CD4-positive, alpha-beta T cell treated with Interleukin-1 beta for 1 hour (primary cell): ENCODE measurements at places on chromosomes 6 and 20.

DNA sequence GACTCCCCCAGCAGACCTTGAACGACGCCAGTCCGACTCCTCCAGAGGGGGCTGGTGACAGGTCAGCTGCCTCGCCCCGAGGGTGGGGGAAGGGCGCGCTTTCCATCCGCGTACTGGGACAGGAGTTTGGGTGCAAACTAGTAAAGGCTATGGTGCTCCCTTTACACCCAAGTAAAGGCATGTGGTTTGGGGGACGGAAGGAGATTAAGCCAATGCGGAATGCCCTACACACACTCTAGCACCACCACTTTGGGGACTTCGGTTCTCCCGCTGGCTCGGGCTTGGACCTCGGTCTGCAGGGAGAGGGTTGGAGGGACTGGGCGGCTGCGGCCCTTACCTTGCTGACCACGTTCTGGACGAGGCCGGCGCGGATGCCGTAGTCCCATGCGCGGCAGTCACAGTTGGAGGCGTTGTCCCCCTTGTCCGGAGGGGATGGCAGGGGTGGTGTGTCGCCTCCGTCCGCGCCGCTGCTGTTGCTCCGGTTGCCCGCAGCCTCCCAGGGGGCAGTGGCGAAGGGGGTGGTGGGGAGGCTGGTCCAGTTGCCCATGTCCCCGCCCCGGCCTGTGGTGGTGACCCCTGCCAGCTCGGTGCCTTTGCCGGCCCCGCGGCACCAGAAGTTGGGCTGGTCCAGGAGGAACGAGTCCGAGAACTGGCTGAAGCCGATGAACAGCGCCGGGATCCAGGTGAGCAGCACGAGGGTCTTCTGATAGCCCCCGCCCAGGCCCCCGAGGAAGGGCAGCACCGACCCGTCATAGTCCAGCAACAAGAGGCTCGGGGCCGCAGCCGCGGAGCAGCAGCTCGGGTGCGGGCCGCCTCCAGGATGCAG lies 1.1 kb downstream of the SLC22A23 start:
- no peak for DNase-seq

DNA sequence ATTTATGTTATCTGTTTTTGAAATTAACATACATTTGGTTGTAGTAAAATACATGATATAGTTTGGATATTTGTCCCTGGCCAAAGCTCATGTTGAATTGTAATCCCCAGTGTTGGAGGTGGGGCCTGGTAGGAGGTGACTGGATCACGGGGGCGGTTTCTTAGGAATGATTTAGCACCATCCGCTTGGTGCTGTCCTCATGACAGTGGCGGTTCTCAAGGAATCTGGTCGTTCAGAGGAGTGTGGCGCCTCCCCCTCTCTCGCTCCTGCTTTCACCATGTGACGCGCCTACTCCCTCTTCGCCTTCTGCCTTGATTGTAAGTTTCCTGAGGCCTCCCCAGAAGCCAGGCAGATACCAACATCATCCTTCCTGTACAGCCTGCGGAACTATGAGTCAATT lies 29.0 kb downstream of the CTCFL start:
- DNase-seq: no peak

GRCh38 chr20:50758992-50759391 lies 27.6 kb downstream of the PARD6B start:
- DNase-seq: no peak

GRCh38 chr20:24862606-24863005 lies 86.5 kb upstream of the CST7 start:
- DNase-seq: no peak

GRCh38 chr6:87277123-87277522 lies 45.3 kb upstream of the SMIM8 start:
- peak; percentile 6 for DNase-seq

DNA sequence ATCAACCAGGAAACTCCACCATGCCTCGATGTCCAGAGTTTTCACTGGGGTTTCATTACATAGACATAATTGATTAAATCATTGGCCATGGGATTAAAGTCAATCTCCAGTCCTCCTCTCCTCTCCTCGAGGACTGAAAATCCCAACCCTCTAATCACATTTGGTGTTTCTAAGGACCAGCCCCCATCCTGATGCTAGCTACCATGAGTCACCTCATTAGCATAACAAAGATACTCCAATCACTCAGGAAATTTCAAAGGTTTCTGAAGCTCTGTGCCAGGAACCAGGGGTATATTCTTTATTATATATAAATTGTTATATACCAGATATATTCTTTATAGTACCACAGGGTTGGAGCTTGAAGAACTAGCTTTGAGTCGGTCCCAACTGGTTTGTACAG lies 212.9 kb upstream of the PRND start:
- no peak for DNase-seq

DNA sequence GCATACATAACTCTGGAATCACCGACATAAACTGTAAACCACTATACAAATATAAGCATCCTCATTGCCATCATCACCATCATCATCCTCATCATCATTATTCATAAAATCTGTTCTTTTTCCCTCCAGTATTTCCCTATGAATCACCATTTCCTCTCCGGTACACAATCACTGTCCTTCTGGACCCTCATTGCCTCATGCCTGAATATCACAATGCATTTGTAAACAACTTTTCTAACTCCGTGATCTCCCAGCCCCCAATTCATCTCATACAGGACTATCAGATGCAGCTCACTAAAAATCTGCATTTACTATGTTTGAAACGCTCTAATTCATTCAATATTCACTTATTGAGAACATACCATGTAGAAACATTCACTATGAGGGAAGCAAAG lies 339.7 kb downstream of the TBC1D32 start:
- no peak for DNase-seq

DNA sequence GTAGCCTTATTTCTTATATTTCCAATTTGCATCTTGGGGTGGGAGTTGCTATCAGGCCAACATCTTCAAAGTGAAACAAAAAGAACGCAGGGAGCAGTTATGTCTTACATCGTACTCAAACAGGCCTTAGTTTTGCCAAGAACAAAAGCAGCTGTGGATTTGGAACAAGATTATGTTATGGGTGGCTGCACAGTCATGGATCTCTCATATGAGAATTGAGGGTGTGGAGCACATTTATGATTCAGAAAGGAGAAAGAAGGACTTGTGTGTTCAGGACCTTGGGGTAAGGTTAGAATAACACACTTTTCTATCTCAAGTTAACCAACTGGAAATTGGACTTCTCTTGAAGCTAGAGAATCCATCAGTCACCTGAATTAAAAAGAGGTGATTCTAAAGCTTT lies 259.9 kb downstream of the FOXA2 start:
- no peak for DNase-seq

DNA sequence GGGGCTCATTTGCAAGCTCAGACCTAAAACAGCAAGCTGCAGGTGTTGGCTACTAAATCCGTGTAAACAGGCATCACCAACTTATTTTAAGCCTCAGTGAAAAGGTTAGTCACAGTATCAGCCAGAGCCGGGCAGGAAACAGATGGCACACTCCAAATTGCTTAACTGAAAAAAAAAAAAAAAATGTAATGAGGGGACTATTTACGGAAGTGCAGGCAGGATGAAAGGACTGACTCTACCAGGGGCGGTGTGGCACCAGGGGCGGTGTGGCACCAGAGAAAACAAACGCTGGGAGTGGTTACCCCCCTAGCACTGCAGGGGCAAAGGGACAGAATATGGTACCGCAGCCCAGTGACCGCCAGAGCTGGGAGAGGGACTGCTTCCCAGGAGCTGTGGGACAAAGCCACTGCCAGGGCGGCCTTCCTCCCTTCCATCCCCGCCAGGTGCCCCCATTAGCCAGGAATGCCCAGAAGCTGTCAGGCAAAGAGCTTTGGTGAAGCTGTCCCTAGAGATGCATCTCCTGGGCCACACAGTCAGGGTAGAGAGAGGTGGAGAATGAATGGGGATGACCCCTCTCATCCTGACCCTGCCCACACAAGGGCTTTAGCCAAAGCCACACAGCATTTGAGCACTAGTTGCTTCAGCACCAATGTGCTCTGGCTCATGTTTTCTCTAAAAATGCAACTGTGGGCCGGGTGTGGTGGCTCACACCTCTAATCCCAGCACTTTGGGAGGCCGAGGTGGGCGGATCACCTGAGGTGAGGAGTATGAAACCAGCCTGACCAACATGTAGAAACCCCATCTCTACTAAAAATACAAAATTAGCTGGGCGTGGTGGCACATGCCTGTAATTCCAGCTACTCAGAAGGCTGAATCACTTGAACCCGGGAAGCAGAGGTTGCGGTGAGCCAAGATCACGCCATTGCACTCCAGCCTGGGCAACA lies 39.6 kb upstream of the GFOD1 start:
- peak; percentile 72 for DNase-seq

DNA sequence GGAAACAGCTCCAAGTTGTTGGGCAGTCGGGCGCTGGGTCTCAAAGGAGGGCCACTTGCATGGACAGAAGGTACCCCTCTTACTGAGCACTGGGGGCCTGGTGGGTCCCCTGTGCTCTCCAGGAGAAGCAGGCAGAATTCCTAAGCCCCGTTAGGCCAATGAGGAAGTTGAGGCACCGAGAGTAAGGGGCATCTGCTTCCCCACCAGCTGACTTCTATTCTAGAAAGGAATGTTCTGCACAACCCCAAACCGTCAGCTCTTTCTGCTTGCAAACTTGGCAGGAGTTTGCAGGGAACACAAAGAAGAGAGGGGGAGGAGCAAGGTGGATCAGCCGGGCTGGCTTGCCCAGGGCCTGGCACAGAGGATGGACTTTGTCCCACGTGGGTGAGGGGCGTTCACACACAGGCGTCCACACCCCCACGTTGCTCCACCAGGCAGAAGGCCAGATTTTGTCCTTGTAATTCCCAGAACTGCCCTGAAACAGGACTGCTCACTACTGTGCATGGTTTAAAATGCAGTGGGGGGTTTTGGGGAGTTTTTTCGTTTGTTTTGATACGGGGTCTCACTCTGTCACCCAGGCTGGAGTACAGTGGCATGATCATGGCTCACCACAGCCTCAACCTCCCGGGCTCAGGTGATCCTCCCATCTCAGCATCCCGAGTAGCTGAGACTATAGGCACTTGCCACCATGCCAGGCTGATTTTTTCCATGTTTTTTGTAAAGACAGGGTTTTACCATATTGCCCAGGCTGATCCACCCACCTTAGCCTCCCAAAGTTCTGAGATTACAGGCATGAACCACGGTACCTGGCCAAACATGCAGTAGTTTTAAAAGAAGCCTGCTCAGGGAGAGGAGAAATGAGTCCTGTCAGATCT lies 93.3 kb downstream of the SNX5 start:
- DNase-seq: no peak

- DNase-seq: no peak
These were observed at the start of gene TAAR2 for GRCh38 chr6:132624175-132624574. Gene TAAR2, minus strand, starts transcription at chr6:132624275. Its CDS starts 0 bp downstream, at chr6:132624275.

GRCh38 chr20:11813106-11813890 lies 104.4 kb upstream of the BTBD3 start:
- DNase-seq: no peak

GRCh38 chr6:122360809-122361208 lies 38.6 kb upstream of the HSF2 start:
- no peak for DNase-seq

DNA sequence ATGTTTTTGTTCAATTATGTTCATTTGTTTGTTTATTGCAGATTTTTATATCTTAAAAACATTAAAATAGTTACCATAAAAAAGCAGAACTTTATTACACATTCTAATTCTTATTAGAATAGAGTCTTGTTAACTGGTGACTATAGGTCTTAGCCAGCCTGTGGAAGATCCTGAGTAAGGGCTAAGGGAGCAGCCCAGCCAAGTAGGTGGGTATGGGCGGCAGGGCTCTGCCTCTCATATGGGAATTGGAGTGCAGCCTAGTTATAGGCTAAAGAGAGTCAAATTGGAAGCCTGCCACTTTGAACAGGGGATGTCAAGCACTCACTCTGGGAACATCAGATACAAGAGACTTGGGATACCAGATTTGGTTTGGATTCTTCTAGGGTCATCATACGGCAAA lies 10.5 kb upstream of the HSF2 start:
- no peak for DNase-seq

DNA sequence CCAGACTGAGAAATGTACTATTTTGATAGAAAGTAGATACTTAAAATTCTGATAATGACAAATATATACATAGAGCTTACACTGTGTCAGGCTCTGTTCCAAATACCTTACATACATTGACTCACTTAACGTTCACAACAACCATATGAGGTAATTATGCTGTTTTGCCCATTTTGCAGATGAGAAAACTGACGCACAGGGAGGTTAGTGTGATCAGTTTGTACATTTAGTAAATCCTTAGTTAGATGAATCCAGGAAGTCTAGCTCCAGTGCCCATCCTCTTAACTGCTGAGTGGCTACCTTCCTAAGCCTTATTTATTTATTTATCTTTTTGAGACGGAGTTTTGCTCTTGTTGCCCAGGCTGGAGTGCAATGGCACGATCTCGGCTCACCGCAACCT lies 23.3 kb upstream of the GTF3C6 start:
- DNase-seq: no peak

GRCh38 chr6:158591134-158591809 lies 31.4 kb downstream of the TMEM181 start:
- DNase-seq: no peak

DNA sequence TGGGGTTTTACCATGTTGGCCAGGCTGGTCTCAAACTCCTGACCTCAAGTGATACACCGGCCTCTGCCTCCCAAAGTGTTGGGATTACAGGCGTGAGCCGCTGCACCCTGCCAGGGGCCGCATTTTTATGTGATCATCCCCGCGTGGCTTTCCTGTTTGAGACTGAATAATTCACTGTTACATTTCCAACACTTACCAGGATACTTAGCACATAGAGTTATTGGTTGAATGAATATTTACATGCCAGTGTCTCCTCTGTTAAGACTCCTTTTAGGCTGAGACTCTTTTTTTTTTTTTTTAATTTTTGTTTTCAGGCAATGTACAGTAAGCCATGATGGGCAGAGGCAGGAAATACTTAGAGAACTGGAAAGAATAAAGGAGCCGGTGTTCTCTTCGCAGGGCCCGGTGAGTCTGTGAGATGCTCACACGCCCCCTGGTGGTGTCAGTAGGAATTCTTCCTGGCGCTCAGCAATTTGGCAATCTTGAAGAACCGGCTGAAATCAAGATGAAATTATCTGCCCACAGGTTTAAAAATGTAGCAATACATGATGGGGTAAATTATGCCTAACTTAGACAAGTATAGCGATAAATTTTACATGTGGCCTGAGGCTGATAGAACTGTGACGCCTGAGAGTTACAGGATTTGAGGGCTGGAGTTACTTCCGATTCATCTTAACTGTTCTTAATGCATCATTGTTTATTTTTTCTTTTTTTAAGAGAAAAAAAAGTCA lies 7.6 kb upstream of the RNF114 start:
- peak; percentile 85 for DNase-seq

- DNase-seq: no peak
These were observed 84.3 kb downstream of the CTNNBL1 start for GRCh38 chr20:37777988-37778659.
